ENCODE measurements at places on chromosomes 16 and 17.

DNA sequence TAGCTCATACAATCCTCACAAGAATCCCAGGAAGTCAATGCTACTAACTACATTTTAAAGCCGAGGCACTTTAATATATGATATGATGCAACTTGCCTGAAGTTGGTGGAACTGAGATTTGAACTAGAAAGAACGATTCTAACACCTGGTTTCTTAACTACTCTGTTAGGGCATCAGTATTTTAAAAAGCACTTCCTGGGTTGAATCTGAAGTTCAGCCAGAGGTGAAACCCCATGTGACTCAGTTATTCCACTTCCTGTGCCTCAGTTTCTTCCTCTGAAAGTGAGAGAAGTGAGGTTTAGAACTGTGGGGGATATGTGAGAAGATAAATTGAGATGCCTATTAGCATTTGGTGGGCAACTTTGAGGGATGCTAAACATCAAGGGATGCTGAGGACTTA, 129.4 kb upstream of the ANKFN1 start:
- DNase-seq = no peak

- no peak for DNase-seq
Observed at GRCh38 chr16:72159801-72160200, 12.2 kb downstream of the PMFBP1 start.

- no peak for DNase-seq
Observed at GRCh38 chr17:11178581-11178980, 62.4 kb upstream of the SHISA6 start.

GRCh38 chr16:68064791-68065365, 20.3 kb upstream of the NFATC3 start:
- DNase-seq = peak; percentile 68

DNA sequence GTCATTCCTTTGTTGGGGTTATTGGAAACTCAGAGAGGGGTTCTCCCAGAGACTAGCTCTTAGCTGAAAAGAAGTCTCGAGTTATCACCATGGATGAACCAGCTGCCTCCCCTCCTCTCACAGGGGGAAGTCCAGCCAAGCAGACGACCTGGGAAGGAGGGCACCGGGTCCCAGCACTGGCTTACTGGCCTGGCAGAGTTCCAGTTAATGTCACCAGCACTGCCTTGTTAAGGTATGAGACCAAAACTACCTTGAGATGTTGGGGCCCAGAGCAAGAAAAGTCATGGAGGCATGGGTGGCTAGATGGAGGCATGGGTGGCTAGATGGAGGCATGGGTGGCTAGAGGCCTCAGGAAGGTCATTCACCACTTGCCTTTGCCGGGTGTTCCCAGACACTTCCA, 72.4 kb downstream of the WIPI1 start:
- no peak for DNase-seq

DNA sequence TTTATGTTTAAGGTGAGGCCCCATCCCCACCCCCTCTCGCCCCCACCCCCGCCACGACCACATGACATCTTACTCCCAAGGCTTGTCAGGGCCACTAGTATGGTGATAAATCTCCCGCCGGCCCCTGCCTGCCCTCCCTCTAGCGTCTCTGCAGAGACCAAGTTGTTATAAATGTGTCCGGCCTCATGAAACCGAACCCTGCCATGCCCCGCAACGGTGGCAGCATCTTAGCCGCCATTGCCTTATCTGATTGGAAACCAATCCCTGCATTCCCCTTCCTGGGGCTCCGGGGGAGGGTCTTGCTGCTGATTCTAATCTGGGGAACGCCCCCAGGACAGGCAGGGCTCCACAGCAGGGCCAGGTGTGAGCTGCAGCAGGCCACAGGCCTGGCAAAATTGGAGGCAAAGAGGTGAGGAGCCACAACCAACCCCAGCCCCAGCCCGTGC, 352.4 kb downstream of the C16orf95 start:
- DNase-seq = no peak

DNA sequence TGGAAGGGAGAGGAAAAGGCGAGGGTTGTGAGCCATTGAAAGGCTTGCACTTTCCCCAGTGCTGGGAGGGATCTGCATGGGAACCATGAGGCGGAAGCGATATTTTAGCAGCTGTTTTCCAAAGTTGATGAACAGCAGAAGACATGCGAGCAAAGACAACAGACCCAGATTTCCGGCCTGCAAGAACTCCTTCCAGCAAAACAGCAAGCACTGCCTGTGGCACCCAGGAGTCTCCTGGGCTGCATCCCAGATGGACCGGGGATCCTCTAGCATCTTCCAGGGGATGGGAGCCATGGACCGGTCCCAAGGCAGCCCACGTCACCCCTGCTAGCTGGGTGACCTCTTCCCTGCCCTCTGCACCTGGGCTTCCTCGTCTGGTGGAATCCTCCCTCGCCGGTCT, 162.8 kb downstream of the IRF8 start:
- DNase-seq = no peak

DNA sequence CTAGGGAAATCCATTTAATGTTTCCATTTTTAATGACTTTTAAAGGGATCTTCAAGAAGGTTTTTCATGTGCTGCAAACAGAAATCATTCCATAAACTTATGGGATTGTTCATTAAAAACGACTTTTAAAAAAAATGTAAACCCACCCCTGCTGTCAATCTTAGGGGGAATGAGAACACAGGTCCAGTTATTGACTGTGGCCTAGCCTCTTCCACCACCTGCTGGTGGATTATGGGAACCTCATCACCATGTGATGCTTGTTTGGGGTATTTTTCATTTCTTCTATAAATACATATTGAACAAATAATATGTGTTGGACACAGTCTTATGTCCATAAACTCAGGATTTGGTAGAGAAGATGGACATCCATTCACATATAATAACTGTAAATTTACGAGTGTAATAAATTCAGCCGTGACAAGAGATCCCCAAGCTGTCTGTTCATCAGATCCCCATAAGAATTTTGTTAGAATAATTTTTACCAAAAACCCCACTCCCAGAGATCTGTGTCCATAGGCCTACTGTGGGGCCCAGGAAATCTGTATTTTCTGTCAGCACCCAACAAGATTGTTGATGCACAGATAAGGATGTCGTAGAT, 42.0 kb upstream of the TMC5 start:
- peak; percentile 66 for DNase-seq

GRCh38 chr17:78622491-78623265, 45.5 kb upstream of the DNAH17 start:
- no peak for DNase-seq

DNA sequence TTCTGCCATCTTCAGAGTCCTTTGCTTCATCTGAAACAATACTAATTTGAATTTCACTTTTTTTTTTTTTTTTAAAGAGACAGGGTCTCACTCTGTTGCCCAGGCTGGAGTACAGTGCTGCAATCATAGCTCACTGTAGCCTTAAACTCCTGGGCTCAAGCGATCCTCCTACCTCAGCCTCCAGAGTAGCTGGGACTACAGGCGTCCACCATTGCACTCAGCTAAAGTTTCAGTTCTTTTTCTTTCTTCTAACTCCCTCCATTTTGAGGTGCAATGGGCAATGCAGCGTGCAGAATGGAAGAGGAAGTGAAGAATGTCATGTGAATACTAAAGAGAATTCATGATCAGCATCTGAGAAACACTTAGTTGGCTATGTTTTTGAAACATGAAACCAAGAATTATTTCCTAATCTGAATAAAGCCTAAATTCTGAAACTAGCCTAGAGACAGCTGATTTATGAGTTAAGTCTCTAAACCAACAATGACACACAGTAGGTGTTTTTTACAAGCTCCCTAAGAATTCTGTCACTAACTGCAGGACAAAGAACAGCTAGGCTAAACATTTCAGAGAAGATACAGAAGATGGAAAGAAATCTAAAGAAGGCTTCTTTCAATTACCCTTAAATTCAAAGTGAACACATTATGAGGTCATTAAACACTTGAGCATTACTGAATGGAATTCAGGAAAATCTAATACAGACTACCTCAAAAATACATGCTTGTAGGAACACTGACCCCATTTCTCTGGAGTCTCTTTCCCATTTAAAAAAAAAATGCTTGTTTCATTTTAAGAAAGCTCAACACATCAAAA, 21.0 kb downstream of the SNN start:
- DNase-seq = no peak

- DNase-seq = no peak
Observed at GRCh38 chr16:30184096-30184890, 891 bp downstream of the CORO1A start.

- DNase-seq = no peak
Observed at GRCh38 chr16:70774261-70774660, 26.7 kb downstream of the VAC14 start.

DNA sequence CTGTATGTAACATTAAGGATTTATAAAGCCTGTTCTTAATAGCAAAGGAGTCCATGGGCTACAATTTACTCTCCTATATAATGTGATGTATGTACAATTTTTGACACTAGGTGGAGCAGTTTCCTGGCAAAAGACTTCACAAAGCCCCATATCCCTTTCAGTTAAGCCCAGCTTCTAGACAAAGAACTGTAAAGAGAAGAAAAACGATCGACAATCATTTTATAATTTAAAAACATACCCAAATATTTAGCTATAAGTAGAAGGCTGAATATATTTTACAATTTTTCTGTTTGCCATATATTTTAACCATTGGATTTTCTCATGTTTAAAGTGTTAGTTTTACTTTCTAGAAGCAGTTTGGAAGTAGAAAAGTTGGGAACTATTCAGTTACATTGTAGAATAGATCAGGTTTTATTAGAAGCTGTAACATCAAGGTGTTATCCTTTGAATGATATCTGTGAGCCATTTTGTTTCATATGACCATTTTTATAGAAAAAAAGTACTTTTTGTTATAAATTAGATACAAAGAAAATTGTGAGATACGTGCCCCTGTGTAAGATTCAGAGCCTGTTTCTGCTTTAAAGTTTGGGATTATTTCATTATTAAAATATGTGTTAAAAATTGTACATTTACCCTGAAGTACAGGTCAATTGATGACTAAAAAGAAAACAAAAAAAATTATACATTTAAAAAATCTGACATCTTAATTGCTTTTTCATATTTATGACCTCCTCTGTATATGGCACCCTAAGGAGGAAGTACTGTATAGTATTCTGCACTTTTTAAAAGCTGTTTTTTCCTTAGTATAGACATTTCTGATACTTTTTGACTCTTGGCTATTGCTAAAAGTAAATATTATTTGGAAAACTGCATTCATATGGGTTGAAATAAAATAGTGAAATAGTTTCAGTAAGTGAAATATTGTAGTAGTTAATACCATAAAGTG, 46.3 kb downstream of the VMP1 start:
- peak; percentile 92 for DNase-seq

DNA sequence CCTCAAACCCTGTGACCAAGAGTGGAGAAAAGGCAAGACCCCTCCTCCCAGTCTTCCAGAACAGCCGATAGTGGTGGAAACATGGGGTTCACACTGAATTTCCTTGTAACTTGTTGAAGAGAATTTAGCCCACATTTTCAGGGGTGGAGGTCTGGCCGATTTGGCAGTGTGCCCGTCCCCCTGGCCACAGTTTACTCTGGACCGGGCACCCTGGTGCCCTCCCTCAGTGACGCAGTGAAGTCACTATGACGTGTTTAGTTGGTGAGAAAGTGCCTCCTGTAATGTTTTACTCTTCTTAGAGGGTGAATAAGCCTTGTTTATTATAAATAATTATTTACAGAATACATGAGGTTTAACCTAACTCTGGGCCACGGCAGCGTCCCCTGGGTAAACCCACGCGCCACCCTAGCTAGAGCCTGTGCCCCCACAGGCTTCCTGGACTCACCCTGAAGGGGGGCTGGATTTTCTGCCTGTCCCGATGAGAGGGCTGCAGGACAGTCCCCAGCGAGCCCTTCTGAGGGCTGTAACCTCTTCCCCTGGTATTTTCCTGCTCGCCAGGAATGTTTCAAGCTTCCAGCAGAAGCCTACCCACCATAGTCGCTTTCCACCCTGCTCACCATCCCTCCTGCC, 316.9 kb downstream of the SEC14L1 start:
- no peak for DNase-seq

- no peak for DNase-seq
Observed at GRCh38 chr16:89190150-89190958, 10.0 kb downstream of the SLC22A31 start.

DNA sequence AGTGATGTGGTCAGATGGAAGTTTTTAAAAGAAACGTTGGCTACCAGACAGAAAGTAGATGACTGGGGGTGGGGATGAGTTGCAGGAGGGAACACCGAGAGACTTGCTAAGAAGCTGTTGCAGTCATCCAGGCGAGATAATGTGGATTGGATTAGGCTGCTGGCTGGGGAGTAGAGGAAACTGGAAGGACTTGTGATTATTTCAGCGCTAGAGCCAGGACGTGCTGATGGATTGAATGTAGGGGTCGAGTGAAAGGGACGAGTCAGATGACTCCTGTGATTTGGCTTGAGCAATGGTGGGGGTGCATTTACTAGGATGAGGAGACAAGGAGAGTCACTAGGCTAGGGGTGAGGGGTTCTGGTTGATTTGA, 88.5 kb downstream of the CLEC16A start:
- no peak for DNase-seq

GRCh38 chr17:77332981-77333685, 192.4 kb downstream of the SEC14L1 start:
- DNase-seq = peak; percentile 77

- DNase-seq = no peak
Observed at GRCh38 chr17:58568044-58568799, 53.8 kb upstream of the MTMR4 start.

GRCh38 chr17:80816241-80817103, 175.2 kb upstream of the CHMP6 start:
- no peak for DNase-seq

DNA sequence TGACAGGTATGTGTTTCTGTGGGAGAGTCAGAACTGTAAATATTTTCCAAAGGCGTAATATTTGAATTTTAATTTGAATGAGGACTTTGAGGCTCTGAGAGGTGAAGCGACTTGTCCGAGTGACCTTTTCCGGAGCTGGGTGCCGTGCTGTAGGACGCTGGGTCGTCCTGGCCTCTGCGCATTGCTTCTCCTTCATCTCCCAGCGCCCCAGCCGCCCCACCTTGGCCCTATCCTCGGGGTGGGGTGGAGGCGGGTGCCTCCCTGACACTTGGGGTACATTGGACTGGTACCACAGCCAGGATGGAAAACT, 147.8 kb downstream of the SPECC1 start:
- DNase-seq = no peak

DNA sequence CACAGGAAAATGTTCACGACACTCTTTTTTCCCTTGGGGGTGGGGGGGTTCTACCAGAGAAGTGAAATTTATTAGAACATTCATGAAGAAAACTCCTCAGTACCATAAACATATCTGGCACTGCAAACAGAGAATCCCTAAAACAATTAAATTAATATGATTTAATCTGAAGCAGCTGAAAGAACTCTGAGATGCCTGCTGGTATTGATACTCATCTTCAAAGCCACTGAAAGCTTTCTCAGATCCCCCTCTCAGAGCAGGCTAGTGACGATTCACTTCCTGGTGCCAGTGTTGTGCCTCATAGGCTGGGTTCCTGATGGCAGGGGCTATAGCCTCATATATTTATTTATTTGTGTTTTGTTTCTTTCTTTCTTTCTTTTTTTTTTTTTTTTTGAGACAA, 52.7 kb downstream of the MYH10 start:
- no peak for DNase-seq

DNA sequence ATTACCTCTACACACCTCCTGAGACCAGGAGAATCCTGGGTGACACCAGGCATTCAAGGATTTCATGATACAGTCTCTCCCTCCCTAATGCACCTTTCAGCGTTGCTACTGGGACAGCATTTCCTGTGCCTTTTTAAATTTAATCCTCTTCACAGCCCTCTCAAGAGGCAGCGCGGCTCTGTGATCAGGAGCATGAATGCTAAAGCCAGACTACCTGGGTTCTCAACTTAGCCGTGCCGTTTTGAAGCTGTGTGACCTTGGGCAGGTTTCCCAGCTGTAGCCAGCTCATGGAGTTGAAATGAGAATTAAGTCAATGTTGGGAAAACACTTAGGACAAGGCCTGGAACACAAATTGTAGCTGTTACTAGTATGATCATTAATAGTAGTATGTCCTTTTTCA, 191.8 kb downstream of the XYLT1 start:
- no peak for DNase-seq

- DNase-seq = no peak
Observed at GRCh38 chr16:8742068-8742467, 55.4 kb downstream of the TMEM186 start.

All from RKO (cell line).